ENCODE measurements at places on chromosomes 13 and 19. TPM values are rescaled to one million over a fixed set of nuclear protein-coding genes. Genes with fewer than 3 reads are reported as not detected.

- no peak for DNase-seq
Observed at GRCh38 chr19:50792272-50793250, 2.3 kb downstream of the ACP4 start.

DNA sequence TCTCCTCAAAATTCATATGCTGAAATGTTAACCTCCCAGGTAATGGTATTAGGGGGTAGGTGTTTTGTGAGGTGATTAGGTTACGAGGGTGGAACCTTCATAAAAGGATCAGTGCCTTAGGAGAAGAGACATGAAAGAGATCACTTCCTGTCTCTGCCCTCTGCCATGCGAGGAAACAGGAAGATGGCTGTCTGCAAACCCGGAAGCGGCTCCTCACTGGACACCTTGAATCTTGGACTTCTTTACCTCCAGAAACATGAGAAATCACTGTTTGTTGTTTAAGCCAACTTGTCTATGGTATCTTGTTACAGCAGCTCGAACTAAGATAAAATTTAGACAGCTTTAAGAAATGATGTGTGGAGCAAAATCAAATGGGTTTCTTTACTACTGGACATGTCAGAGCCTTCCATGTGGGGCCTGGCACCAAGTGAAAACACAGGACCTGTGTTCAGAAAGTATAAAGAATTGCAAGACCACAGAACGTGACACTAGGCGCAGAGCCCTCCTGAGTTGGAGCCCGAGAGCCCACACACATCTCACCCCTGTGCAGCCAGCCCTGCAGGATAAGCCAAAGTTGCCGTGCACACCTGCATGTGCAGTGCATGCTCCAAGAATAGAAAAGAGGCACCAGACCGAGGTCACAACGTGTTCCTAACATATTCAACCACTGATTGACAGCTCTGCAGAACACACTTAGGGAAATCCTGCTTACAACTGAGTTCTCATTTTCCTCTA lies 112.5 kb upstream of the UQCRFS1 start:
- no peak for DNase-seq

GRCh38 chr19:7732045-7732444 lies at the start of gene CLEC4G:
Gene CLEC4G (minus strand): TSS chr19:7732110. CDS start chr19:7732102, 8 bp downstream.
- no peak for DNase-seq

- DNase-seq: no peak
Observed at GRCh38 chr13:43348397-43348796, 325.0 kb downstream of the DNAJC15 start.

- no peak for DNase-seq
Observed at GRCh38 chr19:41864374-41864773, 4.3 kb downstream of the RPS19 start.

- no peak for DNase-seq
Observed at GRCh38 chr19:18558604-18559003, 934 bp downstream of the KXD1 start.

The ZNF560 gene
- total RNA-seq: not detected

DNA sequence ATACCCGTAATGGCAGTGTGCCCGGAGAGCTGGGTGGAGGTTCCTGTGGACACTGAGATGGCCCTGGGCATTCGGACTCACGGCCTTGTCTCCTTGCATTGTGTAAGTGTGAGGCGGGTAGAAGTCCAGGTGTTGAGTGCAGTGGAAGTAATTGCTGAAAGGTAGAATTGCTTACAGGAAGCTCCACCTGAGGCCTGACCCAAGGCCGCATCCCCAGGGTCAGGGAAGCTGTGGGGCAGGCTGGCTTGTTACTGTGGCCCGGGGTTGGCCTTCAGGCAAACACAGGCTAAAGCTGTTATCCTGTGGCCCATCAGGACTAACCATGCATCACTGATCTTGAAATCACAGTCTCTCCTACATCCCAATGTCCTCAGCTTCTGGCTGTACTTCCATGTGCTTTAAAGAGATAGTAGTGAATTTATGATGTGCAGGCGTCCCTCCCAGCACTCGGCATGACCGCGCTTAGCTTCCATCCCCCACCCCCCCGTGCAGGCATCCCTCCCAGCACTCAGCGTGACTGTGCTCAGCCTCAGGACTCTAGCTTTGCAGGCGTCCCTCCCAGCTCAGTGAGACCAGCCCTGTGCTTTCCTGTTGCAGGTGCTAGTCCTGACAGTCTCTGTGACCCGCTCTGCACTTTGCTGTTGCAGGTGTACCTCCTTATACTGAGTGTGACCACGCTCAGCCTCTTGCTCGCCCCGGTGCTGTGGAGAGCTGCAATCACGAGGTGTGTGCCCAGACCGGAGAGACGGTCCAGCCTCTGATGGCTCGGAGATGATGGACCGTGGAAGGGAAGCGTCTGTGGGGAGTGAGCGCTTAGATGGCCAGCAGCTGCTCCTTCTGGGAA lies 35.6 kb upstream of the TFDP1 start:
- no peak for DNase-seq

GRCh38 chr13:61954092-61954491 lies 538.4 kb upstream of the PCDH20 start:
- DNase-seq: no peak

The RFPL4AL1 gene
- not detected for total RNA-seq

The TMEM145 gene
- total RNA-seq: not detected

GRCh38 chr13:46134961-46135522 lies 30.2 kb upstream of the CPB2 start:
- DNase-seq: no peak

The ZNF583 gene
- total RNA-seq: 11.2 TPM

GRCh38 chr13:47696674-47697073 lies 304.4 kb downstream of the SUCLA2 start:
- DNase-seq: no peak

- DNase-seq: no peak
Observed at GRCh38 chr13:93305886-93306285, 79.3 kb downstream of the GPC6 start.

DNA sequence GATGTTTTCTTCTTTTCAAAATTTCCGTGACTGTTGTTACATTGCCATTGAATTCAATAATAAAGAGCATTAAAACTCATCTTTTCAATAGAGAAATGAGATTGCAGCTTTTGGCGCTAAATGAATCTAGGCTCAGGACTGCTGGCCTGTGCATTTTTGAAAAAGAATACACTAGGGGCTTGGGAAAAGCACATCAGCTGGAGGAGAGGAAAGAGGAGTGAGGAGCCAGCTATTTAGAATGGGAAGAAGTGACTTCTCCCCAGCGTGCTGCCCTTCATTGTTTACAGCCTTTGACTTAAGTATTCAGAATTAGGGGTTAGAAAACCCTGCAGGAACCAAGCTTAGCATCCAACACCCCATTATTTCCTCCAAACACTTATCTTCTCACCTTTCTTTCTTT lies 43.3 kb downstream of the TNFSF11 start:
- no peak for DNase-seq

The FUZ gene
- 26.4 TPM for total RNA-seq

The PLK5 gene
- total RNA-seq: 0.80 TPM

The ZNF208 gene
- total RNA-seq: 11.7 TPM

All from sciatic nerve (tissue), 2 donors.